ENCODE measurements at places on chromosomes 5 and 9. TPM values are rescaled to one million over a fixed set of nuclear protein-coding genes. Genes with fewer than 3 reads are reported as not detected.

DNA sequence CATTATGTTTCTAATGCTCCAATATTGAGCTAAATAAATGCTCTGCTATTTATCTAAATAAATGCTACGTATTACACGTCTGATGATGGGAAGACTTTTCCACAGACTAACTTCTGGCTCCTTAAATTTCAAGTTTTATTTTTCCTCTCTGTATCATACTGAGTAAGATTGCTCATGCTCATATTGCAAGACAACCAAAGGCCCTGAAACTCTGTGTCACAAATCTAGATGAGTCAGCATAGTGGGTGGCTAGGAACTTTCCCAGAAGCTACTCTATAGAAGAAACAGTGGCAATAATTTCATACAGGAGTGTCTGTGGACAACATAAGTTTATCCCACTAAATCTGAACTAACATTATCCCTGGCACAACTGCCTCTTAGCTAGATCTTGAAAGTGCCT lies 53.0 kb upstream of the RFX3 start:
- H3K4me1 ChIP-seq, result no peaks in the 10 kb centered on the region
- H3K4me3 ChIP-seq, result no peak overlapping the region
- no peaks in the 10 kb centered on the region for H3K27me3 ChIP-seq
- no peaks in the 10 kb centered on the region for H3K36me3 ChIP-seq

The LCP2 gene
- 17.2 TPM for total RNA-seq

The GFI1B gene
- 0.28 TPM for total RNA-seq

GRCh38 chr9:77999231-77999631 lies 32.4 kb downstream of the GNAQ start:
- peaks cover 29% of the 10 kb centered on the region for H3K4me1 ChIP-seq
- no peak overlapping the region for H3K4me3 ChIP-seq
- no peaks in the 10 kb centered on the region for H3K36me3 ChIP-seq
- DNase-seq, result no peak
- peak overlapping the region; percentile 52 for H3K27ac ChIP-seq
- no peaks in the 10 kb centered on the region for H3K27me3 ChIP-seq

- no peaks in the 10 kb centered on the region for H3K27me3 ChIP-seq
- no peak overlapping the region for H3K27ac ChIP-seq
- H3K4me1 ChIP-seq, result peaks cover 10% of the 10 kb centered on the region
- no peak for DNase-seq
These were observed 116.0 kb upstream of the RANBP3L start for GRCh38 chr5:36417668-36418067.

DNA sequence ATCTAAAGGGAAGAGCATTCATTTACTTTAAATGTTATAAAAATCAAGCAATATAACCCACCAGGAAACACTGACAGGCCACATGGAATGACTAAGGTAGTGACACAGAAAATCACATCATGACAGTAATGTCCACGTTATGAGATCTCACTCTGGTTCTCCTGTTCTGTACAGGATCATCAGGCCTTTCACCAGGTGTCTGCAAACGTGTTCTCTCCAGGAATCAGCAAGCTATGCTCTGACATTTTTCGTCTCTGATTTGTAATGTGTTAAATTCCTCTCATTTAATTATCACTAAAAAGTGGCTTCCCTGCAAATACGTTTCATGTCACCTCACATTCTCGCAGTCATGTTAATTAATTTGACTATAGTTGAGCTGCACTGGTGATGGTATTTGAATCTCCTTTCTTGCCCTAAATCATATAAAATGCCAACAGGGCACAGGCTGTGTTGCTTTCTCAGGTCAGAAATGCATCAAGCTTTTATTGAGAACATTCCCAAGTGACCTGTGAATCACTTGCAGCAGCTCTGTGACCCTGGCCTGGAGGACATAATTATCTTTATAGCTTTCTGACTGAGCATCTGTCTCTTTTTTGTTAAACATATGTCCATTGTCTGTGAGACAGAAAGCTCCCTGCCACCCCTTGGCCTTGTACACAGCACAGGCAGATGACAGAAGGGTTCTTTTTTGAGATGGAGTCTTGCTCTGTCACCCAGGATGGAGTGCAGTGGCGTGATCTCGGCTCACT lies 196.2 kb downstream of the DIRAS2 start:
- DNase-seq, result no peak
- H3K36me3 ChIP-seq, result no peaks in the 10 kb centered on the region
- H3K4me3 ChIP-seq, result no peak overlapping the region
- H3K27ac ChIP-seq, result no peak overlapping the region

Data from sigmoid colon (tissue), 7 donors.